Activated CD8-positive, alpha-beta memory T cell treated with anti-CD3 and anti-CD28 coated beads, Interleukin-2, amount 50 U/mL, for 48 hours (primary cell): ENCODE measurements at places on chromosomes 3 and 15.

DNA sequence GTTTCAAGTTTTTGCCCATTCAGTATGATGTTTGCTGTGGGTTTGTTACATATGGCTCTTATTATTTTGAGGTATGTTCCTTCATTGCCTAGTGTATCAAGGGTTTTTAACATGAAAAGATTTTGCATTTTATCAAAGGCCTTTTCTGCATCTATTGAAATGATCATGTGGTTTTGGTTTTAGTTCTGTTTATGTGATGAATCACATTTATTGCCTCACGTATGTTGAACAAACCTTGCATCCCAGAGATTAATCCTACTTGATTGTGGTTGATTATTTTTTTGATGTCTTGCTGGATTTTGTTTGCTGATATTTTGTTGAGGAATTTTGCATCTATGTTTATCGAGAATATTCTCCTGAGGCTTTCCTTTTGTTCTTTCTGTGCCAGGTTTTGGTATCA lies 39.4 kb downstream of the TMCO5A start:
- no peak for DNase-seq

GRCh38 chr3:172312001-172312400 lies 136.3 kb downstream of the GHSR start:
- DNase-seq: no peak

GRCh38 chr3:37558580-37558979 lies 303.1 kb upstream of the CTDSPL start:
- no peak for DNase-seq

GRCh38 chr3:29694783-29695182 lies 413.9 kb downstream of the RBMS3 start:
- DNase-seq: no peak

DNA sequence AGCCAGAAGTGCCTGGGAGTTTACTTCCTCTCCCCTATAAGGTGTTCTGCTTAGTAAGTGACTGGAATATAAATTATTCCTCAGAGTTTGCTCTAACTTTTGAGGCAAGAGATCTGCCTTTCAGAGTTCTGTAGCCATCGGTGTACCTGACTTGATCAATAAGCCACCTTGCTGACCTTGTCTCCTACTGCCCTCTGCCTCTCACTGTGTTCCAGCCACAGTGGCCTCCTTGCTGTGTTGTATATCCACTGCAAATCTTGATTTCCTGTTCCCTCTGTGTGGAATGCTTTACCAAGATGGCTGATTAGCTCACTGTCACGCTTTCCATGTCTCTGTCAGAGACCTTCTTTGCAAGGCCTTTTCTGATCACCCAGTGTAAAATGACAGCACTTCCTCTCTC lies 442.4 kb downstream of the SQOR start:
- DNase-seq: no peak

GRCh38 chr3:168645180-168645579 lies 549.5 kb upstream of the GOLIM4 start:
- DNase-seq: no peak

DNA sequence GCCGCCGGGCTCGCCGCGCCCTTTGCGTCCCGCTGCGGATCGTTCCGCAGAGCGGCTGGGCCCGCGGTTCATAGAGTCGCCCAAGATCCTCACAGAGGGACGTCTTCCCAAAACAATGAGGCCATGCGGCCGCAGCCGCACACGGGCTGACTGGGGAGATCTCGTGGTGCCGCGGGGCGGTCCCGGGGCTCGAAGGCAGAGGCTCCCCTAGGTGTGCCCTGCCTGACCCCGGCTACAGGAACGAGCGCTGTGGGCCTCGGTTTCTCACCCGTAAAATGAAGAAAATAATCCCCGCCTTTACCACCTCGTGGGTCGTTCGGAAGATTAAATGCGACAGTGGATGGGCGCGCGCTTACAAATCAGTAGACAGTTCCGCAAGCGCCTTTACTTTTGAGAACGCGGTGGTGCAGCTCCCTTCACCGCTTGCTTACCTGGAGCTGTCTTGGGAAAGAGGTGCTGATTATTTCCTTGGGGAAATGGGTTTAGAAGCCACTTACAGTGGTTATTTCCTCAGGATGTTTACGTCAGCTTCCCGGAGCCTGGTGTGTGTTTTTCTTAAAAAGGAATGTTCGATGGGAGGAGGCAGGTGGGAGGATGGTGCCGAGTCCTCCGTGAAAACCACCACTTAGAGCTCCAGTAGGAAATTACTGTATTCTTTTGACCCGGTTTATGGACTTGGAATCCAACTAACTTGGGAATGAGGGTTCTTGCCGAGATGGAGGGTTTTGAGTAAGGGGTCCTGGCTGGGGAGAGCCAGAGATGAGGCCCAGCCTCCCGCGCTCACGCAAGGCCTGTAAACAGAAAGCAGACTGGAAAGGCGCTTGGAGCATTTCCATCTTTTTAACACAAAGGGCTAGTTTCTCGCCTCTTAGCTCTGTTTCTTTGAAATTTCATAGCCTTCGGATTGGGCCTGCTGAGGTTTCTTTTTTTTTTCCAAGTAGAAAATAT lies 1.9 kb upstream of the MEX3B start:
- no peak for DNase-seq

DNA sequence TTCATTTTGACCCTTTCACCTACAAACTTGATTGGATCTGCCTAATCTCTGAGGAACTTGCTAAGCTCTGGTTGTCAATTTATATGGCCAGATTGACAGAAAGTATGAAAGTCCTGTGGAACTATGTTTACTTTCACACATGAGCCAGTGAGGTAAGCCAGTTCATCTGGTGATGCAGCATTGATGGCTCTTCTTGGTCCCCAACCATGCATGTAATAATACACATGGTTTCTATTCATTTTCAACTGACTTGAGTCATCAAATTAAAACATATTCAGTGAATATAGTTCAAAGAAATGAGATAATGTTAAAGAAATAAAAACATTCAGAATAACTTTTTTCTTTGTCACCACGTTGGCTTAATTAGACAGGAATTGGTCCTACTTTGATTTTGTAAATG lies 336.1 kb upstream of the THBS1 start:
- DNase-seq: no peak

DNA sequence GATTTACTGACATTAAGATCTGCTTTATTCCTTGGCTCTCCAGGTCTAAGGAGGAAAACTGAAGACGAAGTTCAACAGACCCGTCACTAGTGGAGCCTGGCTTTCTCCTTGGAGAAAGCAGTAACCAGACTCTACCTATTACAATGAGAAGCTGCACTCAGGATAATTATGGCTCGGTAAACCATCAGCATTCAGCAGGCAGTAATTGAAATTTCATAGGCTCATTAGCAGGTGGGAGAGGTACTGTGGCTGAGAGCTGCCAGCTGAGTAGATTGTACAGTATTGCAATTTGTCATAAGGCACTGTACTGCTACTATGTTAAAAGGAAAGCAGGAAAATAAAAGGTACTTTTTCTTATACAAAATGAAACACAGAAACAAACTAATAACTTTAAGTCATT lies 51.2 kb downstream of the CHAC1 start:
- no peak for DNase-seq

GRCh38 chr15:88066636-88067330 lies 189.8 kb downstream of the NTRK3 start:
- no peak for DNase-seq

DNA sequence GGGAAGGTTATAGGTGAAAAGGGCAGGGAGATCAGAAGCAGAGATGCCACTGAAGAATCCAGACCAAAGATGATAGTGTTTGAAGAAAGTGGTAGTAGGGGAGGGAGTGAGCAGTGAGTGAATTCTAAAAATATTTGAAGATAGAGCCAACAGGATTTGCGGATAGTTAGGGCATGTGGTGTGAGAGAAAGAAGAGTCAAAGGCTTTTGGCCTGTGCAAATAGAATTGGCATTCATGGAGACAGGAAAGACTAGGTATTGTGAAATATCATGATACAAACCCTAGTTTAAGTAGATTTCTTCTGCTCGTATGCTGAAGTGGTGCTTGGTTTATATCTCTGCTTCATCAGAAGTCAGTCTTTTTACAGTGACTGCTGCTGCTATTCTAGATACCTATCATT lies 224.2 kb upstream of the CFAP20DC start:
- DNase-seq: no peak

DNA sequence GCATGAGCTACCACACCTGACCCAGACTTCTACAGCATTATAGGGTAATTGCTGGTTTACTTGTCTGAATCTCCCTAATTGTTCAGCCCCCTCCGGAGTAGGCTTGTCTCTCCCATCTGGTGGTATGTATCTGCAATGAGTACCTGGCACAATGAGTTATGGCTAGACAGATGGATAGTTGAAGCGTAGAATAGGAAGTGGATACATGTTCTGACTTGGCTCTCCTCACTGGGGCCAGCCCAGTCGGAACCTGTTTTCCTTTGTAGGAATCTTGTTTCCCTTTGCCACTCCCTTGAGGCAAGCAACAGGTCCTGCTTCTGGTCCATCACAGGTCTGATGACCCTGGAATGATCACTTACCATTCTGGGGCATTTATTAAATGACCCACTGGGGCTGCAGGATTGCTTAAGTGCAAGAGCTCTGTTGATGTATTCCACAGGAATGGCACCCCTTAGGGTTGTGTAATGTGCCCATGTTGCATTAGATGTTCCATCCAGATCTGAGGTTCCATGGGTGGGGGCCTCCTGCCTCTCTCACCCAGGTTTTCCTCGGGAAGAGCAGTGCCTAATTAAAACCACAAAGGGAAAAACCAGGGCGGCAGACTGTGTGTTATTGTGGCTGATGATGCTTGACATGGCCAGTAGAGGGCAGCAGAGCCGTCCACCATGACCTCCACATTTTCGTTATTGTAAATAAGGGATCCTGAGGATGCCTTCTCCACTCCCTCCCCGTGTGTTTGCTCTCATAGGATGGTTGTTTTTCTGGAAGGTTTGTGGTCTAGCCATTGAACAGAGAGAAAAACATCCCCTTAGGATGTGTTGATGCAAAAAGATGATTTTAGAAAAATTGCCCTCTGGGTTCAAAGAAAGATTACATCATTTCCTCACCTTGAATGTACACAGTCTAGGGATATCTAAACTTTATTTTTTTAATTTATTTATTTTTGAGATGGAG lies 58.0 kb downstream of the CMTM8 start:
- peak; percentile 68 for DNase-seq

DNA sequence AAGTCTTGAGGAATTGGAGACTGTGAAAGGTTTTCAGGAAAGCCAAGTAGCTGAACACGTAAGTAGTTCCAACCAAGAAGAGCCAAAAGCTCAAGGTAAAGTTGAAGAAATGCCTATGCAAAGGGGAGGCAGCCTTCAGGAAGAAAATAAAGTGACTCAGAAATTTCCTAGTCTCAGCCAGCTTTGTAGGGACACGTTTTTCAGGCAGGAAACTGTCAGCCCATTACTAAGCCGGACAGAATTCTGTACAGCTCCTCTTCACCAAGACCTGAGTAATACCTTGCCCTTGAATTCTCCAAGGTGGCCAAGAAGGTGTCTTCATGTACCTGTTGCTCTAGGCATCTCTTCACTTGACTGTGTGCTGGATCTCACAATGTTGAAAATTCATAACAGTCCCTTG lies 48.6 kb downstream of the CDAN1 start:
- no peak for DNase-seq

DNA sequence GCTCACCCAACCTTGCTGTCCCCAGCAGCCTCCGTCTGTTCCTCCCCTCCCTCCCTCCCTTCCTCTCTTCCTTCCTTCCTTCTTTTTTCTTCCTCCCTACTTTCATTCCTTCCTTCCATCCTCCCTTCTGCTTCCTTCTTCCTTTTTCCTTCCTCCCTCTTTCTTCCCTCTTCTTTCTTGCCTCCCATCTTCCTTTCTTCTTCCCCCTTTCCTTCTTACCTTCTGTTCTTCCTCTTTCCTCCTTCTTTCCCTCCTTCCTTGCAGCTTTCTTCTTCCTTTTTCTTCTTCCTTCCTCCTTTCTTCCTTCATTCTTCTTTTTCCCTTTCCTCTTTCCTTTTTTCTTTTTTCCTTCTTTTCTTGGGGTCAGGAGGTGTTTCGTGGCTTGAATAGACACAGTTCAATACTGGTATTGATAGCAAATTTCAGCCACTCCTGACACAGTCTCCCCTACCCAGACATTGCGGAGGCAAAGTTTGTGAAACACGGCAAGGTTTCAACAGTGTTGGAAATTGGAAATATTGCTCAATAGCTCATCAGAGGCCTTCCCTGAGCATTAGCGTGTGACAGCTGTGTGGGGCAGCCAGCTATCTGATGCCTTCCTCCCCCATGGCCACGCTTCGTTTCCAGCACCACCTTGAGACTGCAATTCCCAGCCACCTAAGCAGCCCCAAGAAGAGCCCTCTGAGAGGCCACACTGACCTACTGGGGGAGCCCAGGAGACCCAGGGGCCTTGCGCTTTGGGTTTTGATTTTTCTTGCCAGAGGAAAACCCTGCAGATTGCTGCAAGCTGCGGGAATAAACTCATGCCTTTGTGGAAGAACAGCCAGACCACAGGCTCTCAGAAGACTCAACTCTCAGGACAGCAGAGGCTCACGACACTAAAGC lies 82.2 kb downstream of the KLF15 start:
- DNase-seq: no peak

DNA sequence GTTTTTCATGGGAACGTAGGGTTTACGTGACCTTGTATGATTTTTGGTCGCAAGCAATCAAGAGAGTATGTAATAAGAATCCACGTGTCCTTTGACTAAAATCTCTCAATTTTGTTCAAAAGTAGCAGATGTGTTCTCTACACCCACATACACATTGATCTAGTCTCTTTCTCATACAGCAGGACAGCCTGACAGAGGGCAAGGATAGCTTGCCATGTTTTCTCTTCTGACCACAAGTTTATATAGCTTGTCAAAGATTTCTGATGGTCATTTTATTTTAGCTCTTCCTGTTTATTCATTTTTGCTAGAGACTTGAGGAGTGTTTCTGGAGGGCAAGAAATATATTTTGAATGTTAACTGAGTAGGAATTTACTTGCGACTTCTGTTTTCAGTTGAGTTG lies 570.2 kb upstream of the ALCAM start:
- no peak for DNase-seq

DNA sequence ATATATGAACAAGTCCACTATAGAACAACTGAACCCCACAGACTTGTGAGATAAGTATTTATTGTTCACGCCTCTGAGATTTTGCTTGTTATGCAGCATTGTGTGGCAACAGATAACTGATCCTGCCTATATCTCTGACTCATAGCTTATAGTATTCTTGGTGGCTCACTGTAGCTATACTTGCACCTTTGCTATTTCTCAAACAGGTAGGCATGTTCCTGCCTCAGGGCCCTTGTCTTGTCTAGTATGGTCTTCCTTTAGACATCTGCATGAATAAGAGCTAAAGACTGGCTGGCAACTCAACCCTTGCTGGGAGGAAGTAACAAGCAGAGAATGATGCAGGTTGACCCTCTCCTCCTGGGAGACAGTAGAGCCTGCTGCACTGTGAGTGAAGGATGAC lies 256.1 kb downstream of the CHST2 start:
- no peak for DNase-seq

- DNase-seq: no peak
These were observed 70.4 kb downstream of the ST6GAL1 start for GRCh38 chr3:187000711-187001151.

- DNase-seq: no peak
These were observed 307.0 kb downstream of the ARPP21 start for GRCh38 chr3:35946121-35946853.

DNA sequence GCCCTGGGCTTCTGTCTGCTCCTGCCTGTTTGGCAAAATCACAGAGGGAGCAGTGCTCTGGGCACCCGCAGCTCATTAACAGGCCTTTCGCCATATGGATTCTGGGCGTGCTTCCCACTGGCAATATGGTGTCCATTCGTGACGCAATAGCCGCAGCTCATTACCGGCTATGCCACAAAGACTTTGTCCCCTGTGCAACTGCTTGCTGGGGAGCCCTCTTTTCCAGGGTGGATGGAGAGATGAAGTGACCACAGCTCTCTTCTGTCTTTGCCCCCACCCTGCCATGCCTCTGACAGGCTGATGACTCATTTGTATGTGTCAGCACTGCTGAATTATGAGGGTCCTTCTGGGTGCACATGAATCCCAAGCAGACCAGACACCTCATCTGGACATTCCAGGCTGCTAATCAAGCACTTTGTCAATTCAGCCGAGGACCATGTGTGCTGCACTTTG lies 214.3 kb upstream of the FEZF2 start:
- no peak for DNase-seq
